Activated CD4-positive, alpha-beta memory T cell treated with anti-CD3 and anti-CD28 coated beads for 36 hours (primary cell): ENCODE measurements at places on chromosomes 12 and 14. TPM values are rescaled to one million over a fixed set of nuclear protein-coding genes. Genes with fewer than 3 reads are reported as not detected.
A peak's percentile ranks its signal among the peaks of the same experiment; 100 is the strongest.

TPCN1 gene
- total RNA-seq: 51.6 TPM

NTS gene
- total RNA-seq: not detected

CLEC2A gene
- not detected for total RNA-seq

KRT78 gene
- total RNA-seq: not detected

JPH4 gene
- 0.12 TPM for total RNA-seq

- no peak for DNase-seq
Measured at GRCh38 chr12:44654646-44655639, 221.2 kb downstream of the NELL2 start.

GRCh38 chr12:76033081-76034011 is 1.8 kb upstream of the PHLDA1 start:
- DNase-seq: no peak

GRCh38 chr14:58780605-58781004 is 142.8 kb downstream of the DACT1 start:
- no peak for DNase-seq

- no peak for DNase-seq
Measured at GRCh38 chr14:72500234-72500838, 393.6 kb downstream of the DPF3 start.

DNA sequence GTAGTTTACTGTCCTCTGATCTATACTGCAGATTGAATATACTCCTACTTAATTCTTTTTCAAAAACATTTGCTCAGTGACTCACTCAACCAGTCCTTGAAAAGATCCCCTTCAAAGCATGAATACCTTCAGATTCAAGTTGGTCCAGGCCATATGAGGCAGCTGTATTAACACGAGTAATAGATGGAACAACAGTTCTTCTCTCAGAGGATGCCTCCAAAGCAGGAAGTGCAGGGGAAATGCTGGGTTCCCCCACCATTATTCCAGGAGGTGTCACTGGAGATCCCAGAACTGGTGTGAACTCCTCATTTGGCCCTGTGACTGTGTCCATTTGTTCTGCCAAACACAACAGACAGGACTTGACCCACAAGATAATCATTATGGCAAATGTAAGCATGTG is 20.6 kb downstream of the ARMH4 start:
- DNase-seq: no peak

- no peak for DNase-seq
Measured at GRCh38 chr14:57293866-57294837, 25.4 kb downstream of the AP5M1 start.

GRCh38 chr12:68505970-68506369 is 104.7 kb upstream of the RAP1B start:
- DNase-seq: no peak

DNA sequence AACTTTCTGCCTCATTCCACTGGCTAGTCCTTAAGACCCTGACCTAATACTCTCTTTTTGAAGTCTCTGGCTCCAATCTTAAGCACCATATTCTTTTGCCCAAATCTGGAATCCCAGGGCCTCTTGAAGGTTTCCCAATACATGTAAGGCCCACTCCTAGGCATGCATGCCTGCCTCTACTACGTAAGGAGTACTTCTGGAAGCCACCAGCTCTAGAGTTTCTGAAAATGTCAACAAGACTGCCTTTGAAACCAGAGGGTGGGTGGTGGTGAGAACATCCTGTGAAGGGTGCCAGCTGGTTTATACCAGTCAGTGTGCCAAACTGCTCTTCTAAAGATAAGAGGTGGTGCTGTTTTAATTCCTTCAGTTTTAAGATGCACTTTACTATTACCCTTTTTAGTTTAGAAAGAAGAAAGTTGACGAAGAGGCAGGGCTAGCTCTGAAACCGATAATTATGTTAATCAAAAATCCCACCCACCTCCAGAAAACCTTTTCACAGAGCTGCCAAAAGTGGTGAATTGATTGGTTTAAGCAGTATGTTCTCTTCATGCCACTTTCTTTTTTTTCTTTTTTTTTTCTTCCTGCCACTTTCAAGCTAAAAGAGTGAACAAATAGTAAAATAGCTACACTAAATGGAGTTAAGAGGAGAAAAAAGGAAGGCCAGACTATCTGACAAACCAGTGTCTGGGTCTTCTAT is 8.7 kb upstream of the WDR89 start:
- peak; percentile 75 for DNase-seq

GRCh38 chr14:24713404-24713803 is 79.4 kb upstream of the GZMB start:
- DNase-seq: no peak
